ENCODE measurements at places on chromosomes 1 and 21. TPM values are rescaled to one million over a fixed set of nuclear protein-coding genes. Genes with fewer than 3 reads are reported as not detected.

DNA sequence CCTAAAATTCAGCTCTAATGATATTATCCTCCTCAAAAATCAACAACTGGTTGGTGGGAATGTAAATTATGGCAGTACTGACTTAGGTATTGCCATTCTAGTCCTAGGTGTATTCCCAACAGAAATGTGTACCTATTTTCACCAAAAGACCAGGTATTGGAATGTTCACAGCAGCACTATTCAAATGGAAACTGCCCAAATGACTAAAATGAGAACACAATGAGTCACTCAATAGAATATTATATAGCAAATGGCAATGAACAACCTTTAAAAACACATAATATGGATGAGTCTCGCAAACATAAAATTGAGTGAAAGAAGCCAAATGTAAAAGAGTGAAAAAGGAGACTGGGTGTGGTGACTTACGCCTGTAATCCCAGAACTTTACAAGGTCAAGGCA, 44.9 kb downstream of the GADD45A start:
- no peak for DNase-seq

- DNase-seq = no peak
Observed at GRCh38 chr1:71224741-71225377, 144.0 kb upstream of the ZRANB2 start.

DNA sequence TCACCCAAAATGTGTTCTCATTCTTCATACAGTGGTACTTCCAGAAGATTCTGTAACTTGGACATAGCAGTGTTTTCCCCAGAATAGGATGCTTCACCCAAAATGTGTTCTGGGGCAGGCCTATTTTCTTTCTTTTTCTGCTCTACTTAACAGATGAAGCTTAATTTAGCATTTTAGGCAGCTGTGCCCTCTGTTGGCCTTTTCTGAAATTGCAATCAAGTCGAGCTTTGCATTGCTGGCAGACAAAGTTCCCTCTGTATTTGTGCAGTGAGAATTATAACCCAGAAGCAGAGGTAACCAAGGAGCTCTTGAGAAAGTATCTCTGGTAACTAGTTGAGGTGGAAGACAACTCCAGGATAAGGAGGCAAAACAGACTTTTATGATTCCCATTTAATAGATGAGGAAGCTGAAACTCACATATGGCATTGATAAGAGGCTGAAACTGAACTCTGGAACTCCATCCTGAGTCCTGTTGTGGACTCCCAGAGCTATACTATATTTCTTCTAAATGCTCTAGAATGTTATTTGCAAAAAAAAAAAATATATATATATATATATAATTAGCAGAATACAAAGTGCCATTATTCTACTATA, 50.3 kb upstream of the L1TD1 start:
- no peak for DNase-seq

- DNase-seq = no peak
Observed at GRCh38 chr1:66571789-66572188, 37.8 kb downstream of the SGIP1 start.

DNA sequence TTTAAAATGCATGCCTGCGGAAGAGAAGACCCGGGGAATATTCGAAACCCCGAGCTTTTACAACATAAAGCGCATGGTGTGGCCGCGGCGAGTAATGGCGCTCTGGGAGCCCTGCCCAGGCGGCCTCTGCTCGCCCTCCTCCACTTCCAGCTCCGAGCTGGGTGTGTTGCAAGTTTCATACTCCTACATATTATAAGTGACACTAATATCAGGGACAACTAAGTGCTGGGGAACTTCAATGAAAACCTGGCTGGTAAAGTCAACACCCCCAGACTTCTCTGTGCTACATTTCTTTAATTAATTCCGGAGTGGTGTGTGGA, 11.8 kb downstream of the SIM2 start:
- DNase-seq = no peak

- DNase-seq = no peak
Observed at GRCh38 chr1:23719162-23719820, 24.0 kb upstream of the ELOA start.

DNA sequence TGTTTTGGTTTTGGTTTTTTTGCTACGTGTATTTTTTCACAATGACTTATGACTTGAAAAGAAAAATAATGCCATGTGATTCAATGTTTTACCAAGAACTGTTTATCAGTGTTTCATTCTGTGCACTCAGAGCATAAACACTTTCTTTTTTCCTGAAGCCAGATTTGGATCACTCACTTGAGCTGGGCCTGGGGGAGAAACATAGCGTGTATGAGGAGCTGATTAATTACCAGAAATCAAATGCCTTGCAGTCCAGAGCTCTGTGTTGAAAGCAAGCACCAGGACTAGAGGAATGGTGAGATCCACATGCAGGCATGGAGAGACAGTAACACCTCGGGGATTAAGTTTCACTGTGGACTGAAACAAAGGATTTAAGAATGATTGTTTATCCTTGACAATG, 642.1 kb upstream of the ADGRL2 start:
- no peak for DNase-seq

Gene POLR3C
- 14.9 TPM for total RNA-seq

Gene RNF220
- total RNA-seq = 34.5 TPM

Gene LHX4
- total RNA-seq = 0.03 TPM
